ENCODE measurements at places on chromosomes 16 and 17.

DNA sequence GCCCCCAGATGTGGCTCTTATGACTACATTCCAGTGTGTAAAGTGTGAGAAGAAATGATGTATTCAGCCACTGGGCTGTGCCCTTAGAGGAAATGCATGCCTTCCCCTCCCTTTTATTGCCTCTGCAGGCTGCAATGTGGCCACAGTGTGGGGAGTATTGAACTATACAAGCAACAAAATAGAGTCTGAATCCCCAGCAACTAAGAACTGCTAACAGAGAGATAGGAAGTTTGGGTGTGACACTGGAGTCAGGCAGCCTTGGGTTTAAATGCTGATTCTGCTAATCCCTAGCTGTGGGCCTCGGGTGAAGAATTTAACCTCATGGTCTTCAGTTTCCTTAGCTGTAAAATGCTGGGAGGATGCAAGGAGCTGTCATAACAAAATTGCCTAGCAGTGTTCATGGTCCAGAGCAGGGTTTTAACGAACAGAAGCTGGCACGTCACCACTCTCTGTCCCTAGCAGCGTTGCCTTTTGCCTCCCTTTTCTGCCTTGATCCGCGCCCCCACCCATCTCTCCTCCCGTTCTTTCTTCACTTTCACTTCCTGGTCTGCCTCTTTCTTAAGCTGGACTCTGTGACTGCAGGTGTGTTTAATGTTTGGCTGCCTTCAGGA is 50.3 kb downstream of the KPNA2 start:
- DNase-seq, result no peak

DNA sequence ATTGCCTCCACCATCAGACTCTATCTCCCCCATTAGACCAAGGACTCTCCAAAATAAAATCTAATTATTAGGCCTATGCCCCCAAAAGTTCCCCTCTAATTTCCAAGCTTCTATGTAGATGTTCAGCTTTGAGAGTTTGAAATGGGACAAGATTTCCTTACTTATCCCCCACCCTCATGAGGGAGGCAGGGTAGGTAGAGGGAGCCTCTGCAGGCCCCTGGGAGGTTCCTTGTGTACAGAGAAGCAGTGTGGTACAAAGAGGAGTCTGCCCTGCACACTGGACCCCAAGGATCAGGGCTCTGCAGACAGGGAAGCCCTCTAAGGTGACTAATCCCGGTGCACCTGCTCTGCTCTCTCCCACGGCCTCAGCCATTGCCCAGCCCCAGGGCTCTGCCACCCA is 2.5 kb downstream of the KRT17 start:
- no peak for DNase-seq

DNA sequence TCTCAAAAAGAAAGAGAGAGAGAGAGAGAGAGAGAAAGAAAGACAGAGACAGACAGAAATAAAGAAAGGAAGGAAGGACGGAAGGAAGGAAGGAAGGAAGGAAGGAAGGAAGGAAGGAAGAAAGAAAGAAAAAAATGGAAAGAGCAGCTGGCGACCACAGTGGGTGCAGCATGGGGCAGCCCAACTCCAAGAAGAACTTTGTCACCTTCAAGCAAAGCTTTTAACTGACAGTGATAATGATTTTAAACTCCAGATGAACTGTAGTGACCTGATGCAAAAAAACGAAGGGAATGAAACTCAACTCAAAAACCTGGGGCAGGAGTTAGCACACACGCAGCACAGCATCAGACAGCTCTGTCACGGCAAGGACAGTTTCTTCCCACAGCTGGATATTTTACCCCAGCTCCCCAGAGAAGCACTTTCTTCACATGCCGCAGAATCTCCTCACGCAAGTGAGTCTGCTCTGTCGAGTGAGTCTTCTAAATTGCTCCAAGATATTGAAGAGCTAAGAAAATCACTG is 5.0 kb upstream of the ARHGAP17 start:
- no peak for DNase-seq

GRCh38 chr17:28324781-28325180 is 5.8 kb downstream of the TMEM97 start:
- no peak for DNase-seq

GRCh38 chr16:31350275-31351005 is 4.5 kb upstream of the ITGAX start:
- no peak for DNase-seq
